NCI-H1417 (cell line): ENCODE measurements at places on chromosomes 1 and 21.

DNA sequence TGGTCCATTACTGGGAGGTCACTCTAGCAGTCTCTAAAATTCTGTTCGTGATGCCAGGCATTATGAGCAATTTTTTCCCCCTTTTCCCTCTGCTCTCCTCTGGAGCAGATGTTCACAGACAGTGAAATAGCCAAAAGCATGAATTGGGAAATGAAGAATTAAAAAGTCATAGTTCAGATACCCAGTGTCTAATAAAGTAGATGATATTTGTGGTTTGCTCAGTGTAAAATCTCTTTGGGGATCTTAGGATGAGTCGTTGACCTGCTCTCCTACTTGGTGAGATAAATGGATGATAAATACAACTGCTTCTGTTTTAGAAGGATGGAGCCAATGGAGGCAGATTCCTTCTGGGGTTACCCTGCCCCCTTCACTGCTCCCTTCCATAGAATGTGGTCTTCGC is 56.3 kb downstream of the KIAA0040 start:
- no peak for DNase-seq

DNA sequence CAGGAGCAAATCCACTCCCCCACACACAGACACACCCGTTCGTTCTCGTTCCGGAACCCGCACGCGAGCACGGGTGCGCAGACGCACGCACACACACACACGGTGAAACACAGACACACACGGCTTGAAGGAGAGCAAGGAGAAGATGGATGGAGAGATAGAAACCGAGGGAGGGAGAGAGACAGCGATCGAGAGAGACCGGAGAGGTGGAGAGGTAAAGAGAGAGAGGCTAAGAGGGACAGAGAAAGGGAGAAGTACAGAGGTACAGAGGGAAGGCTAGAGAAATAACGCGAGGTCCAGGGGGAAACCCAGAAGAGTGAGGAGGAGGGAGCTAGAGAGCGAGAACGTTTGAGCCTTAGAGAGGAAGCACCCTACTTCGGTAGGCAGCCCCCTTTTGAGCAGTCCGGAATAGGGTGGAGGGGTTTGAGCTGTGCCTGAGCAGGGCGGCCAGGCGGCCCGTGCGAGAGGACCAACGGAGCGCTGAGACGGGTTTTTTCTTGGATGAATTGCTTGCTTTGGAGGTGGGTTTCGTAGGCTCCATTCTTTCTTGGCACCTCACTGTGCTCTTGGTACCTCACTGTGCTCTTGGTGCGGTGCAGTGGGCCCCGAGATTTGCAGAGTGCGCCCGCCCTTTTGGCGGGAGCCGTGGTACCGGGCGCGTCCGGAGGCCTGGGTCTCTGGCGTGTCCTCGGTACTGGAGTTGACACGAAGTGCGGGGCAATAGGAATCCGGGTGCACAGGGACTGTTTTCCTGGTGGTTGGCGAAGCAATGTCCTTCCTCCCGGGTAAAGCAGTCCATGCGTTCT is 88.4 kb upstream of the RHOU start:
- DNase-seq, result peak; percentile 64

DNA sequence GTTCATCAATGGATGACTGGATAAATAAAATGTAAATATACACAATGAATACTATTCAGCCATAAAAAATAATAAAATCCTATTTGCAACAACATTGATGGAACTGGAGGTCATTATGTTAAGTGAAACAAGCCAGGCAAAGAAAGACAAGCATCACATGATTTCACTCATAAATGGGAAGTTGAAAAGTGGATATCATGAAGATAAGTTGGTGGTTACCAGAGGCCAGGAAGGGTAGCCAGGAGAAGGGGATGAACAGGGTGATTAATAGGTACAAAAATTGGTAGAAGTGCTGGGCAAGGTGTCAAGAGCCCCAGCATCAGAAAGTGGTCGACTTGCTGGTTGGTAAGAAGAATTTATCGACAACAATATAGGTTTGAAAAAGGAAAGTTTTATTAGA is 1.3 kb upstream of the PARK7 start:
- DNase-seq, result no peak

DNA sequence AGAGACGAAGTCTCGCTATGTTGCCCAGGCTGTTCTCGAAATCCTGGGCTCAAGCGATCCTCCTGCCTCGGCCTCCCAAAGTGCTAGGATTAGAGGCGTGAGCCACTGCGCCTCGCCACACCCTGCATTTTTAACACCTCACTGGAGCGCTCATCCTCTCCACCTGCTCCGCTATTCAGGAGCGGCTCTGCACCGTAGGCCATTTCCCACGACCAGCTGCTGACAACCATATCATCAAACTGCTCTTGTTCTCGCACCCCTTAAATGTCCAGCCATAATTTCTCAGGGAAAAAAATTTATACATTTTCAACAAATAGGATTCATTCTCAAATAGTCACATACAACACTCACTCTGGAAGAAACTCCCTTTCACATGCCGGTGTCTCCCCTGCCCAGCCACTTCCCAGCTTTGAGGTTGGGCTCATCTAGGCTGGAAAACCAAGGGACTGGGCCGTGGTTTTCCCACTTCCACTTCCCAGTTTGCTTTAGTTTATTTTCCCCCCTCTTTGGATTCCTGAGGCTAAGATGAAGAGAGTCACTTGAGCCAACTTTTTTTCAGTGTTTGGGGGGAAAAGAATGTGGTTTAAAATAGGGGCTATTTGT is 639 bp upstream of the IPO9 start:
- no peak for DNase-seq

DNA sequence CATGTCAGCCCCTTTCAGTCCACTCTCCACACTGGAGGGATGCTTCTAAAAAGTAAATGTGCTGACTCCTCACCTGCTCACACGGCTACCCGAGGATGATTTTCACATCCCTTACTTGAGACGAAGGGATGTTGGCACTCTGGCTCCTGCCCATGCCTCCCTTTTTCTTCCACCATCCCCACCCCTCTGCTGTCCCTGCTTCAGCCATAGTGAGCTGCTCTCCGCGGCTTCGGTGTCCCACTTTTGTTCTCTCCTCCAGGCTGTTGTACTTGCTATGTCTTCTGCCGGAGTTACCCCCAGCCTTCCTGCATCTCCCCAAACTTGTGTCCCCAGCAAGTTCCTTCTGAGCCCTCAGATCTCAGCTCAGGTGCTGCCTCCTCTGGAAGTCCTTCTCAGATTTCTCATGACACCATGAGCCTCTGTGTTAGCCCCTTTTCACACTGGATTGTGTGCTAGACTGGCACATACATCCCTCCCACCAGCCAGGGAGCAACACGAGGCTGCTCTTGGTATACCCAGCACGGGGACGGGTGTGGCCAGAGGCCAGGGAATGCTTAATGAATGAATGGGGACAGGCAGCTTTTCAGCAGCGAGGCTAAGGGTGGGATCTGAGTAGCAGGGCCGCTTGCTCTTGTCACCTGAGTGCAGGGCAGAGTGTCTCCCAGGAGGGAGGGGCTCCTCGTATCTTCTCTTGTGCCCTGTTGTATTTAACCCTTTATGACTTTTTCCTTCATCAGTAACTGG is 1.3 kb downstream of the ACOT11 start:
- no peak for DNase-seq

DNA sequence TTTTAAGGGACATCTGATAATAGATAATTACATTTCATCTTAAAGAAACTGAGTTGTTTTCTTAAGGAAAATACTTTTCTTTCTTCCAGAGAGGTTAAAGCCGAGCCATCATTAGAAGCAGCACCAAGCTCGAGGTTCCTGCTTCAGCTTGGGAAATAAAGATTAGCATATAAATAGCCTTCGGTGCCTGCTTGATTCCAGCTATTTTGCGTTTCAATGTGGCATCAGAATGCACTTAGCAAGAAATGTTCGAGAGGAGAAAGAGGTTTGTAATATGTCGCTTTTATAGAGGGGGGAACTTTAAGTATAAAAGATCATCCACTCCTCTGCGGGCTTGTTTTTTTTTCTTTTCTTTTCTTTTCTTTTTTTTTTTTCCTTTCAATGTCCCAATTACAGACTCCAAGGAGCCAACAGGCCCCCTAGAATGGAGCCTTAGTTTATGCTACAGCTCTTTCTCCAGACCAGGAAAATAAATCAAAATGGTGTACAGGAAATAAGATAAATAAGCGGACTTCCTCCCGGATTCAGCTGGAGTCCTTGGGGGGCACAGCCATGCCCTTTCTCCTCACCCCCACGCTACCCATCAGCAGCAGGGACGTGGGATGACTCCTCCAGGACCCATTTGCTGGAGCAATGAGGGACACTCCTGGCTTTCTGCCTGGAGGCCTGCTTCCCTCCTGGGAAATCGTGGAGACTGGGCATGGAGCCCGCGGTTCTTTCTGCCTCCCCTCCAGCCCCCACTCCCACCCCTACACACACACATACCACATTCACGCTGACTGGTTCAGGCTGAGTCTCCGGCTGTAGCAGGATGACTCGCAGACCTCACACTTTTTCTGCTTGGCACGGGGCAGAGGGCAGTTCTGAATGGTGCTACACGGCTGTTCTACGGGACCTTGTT is 131.6 kb downstream of the RRAGC start:
- DNase-seq, result no peak

GRCh38 chr1:227940791-227941241 is 6.9 kb downstream of the WNT9A start:
- DNase-seq, result no peak
